ENCODE measurements at places on chromosomes 11 and 22.

DNA sequence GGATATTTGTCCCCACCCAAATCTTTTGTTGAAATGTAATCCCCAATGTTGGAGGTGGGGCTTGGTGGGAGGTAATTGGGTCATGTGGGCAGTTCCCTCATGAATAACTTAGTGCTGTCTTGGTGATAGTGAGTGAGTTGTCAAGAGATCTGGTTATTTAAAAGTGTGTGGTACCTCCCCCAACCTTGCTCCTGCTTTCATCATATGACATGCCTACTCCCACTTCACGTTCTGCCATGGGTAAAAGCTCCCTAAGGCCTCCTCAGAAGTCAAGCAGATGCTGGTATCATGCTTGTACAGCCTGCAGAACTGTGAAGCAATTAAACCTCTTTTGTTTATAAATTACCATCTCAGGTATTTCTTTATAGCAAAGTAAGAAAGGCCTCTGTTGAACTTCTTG lies 30.6 kb downstream of the AAMDC start:
- DNase-seq = no peak

- no peak for DNase-seq
Observed at GRCh38 chr22:45866126-45866645, 110.8 kb downstream of the WNT7B start.

DNA sequence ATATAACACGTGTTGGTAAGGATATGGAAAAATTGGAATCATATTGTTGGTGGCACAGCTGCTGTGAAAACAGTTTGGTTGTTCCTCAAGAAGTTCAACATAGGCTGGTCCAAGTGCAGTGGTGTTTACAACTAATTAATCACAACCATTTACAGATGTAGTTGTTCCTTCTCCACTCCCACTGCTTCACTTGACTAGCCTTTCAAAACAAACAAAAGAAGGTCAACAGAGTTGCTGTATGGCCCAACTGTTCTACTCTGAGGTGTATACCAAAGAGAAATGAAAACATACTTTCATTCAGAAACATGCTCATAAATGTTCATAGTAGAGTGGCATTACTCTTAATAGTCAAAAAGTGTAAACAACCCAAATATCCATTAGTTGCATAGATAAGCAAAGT lies 36.6 kb upstream of the ACAT1 start:
- no peak for DNase-seq

DNA sequence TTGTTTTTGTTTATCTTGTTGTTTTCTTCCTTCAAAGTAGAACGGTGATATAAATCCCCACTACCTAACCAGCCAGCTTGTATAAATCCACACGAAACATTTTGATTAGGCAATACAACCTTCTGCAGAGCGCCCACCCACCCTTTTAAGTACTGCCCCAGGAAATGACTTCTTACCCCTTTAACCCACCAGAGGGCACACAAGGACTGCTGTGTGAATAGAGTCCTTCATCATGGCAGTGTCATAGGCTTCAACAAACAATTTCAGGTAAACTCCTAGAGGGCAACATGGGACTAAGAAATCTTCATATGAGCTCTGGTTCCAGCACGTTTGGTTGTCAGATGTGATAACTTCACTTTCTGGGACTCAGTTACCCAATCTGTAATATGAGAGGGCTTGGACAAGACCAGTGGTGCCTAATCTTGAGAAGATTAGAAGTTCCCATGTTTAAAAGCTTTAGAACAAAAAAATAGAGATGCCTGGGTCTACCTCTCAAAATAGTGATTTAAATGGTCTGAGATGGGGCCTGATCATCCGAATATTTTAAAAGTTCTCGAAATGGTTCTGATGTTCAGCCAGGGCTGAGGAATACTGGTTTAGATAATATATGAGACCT lies 56.1 kb downstream of the PIWIL4 start:
- DNase-seq = peak; percentile 84

- DNase-seq = no peak
Observed at GRCh38 chr11:96366024-96366423, 23.0 kb upstream of the MAML2 start.

- DNase-seq = no peak
Observed at GRCh38 chr11:134372961-134373360, 39.1 kb downstream of the B3GAT1 start.

GRCh38 chr11:119400860-119401259 lies 19.4 kb upstream of the USP2 start:
- DNase-seq = no peak

- DNase-seq = no peak
Observed at GRCh38 chr11:95659088-95659487, 130.5 kb downstream of the FAM76B start.

- DNase-seq = no peak
Observed at GRCh38 chr11:130775306-130776060, 140.8 kb downstream of the SNX19 start.

DNA sequence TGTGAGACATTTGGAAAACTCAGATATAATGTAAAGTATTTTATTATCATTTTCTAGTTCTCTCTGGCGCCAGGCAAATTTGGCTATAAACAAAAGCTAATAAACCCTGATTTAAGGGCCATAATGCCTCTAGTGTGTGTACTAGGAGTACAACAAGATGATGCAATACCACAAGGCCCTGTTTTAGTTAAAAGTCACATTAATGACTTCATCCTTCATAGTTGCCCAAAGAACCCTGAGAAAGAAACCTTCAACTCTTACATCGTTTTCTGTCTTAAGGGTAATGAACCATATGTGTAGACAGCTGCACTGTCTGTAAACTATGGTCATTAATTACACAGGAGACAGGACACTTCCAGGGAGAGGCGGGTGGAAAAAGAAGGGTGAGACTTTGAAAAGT lies 538.4 kb downstream of the FAM181B start:
- no peak for DNase-seq

DNA sequence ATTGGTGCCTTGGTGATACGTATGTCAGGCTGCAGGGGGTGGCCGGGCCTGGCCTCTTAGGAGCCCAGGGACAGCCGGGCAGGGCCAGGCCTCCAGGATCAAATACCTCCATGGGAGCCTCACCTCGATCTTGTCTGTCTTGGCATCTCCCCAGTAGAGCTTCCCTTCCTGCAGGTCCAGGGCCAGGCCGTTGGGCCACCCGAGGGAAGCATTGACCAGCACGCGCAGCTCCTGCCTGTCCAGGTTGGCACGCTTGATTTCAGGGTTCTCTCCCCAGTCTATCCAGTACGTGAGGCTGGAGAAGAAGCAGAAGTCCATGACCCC lies 137.7 kb downstream of the CRYBB2 start:
- DNase-seq = no peak

DNA sequence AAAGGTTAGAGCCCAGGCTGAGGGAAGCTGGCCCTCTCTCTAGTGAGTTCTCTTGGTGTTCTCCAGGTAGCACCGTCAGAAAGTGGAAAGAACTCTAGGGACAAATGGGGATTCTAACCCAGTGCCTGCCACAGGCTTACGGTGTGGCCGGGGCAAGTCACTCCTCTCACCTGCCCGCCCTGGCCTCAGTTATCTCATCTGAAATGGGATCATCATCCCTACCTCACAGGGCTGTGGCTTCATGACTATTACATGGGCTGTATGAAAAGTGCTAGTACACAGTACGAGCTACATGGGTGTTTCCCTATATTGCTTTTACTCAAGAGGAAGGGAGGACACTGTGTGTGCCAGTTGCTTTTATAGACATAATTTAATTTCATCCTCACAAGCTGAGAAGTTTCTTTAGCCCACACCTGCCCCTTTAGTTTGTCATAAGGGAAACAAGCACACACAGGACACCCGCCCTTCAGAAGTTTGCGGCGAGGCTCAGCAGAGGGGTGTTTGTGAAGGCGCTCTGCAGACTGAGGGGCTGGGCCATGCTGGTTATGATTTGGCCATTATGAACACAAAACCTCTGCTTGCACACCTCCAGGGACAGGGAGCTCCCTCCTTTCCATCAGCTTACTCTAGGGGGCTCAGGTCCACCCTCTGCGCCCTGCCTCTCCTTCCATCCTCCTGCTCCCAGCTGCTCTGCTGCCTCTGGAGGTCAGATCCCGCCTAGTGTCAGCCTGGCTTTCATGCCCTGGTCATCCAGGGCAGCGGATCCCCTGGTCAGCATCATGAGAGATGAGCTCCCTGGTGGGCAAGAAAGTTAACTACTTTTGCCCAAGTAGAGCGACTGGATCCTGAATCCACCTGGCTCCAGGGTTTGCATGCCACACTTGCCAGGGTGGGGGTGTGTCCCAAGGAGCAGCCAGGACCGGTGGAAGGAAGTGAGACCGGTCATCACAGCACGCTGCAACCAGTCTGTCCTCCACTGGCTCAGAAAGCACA lies 1.2 kb downstream of the KLHL35 start:
- DNase-seq = no peak

DNA sequence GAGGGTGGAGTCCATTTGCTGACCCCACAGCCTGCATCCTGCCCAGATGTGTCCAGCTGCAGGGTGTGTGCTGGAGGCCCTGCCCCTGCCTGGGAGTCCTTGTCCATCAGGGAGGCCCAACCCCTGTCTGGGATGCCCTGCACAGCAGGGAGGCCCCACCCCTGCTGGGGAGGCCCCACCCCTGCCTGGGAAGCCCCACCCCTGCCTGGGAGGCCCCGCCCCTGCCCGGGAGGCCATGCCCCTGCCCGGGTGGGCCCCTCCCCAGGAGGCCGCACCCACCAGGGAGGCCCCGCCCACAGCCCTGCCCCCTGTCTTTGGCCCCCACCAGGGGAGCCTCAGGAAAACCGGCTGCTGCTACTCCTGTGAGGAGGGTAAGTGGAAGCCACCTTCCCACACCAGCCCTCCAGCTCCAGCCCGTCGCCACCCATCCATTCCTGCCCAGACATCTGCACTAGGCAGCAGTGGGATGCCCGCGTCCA lies 37.2 kb downstream of the MUC5B start:
- peak; percentile 31 for DNase-seq

- DNase-seq = no peak
Observed at GRCh38 chr11:8205566-8205965, 36.7 kb upstream of the RIC3 start.

DNA sequence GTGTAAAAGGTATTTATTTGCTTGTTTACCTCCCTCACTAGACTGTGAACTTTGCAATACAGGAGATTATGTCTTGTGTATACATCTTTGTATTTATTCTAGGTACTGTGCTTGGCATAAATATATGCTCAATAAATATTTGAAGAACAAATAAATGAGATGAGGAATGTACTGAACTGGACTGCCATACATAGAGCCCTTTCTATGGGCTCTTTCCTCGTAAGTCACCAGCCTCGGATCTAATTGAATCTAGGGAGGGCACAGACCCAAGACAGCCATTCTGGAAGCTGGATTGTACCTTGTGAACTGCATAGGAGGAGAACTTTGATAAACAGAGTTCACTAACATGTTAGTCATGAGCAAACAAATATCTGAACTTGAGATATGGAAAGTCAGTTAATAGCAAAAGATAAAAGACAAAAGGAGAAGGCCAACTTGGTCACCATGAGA lies 503.9 kb downstream of the INSC start:
- no peak for DNase-seq

DNA sequence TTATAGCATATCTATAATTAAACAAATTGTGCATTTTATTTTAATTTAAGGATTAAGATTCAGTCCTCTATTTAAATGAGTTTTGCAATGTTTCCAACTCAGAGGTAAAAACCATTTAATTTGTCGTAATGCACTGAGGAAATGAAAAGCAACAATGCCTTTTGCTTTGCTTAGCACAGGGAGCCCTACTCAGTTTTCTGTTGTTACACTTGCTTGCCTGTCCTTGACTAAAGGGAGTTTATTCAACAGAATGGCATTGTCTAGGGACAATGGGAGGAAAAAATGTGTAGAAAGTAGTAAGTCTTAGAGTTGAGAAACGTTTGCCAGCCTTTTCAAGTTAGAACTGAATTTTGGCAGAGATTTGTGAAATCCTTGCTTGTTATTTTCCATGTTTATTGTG lies 734.2 kb upstream of the ANO3 start:
- no peak for DNase-seq

GRCh38 chr11:96126917-96127595 lies 203.1 kb upstream of the MTMR2 start:
- DNase-seq = no peak

- no peak for DNase-seq
Observed at GRCh38 chr11:16392616-16393015, 36.3 kb upstream of the SOX6 start.

- no peak for DNase-seq
Observed at GRCh38 chr11:110125632-110126031, 32.4 kb downstream of the ZC3H12C start.

- DNase-seq = peak; percentile 9
Observed at GRCh38 chr11:19394525-19395016, 153.8 kb upstream of the E2F8 start.

- DNase-seq = no peak
Observed at GRCh38 chr11:61687420-61687819, 7.2 kb downstream of the DAGLA start.

DNA sequence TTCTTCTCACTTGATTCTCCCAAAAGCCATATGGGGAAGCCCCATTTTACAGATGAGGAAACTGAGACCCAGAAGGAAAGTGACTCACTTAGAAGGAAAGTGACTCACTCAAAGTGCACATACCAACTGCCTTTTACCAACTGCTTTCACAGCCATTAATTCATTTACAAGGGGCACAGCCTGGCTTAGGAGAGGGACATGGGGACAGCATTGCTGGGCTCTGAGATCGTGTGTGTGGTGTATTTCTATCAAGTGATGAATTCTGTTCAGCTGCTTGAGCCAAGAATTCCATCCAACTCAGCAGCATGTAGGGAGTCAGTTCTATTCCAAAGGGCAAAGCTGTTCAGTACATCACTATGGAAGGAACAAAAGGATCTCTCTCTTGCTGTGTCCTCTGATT lies 23.5 kb upstream of the PAK1 start:
- peak; percentile 39 for DNase-seq

DNA sequence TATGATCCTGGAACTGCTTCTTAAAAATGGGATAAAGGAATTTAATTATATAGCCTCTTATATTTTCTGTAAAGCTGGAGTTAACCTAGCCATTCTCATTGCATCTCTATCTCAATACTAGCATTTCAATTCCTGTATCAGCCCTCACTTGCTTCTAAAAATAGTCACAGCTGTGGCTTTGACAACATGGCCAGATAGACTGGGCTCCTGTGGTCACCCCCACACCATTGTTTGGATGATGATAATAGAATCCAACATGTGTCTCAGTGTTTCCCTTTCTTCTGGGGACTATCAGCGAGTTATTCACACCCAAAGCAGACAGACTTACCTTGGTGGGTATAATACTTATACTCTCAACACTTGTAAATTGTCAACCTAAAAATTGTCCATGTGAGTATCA lies 6.9 kb downstream of the VWA5A start:
- DNase-seq = no peak

- DNase-seq = no peak
Observed at GRCh38 chr11:122791836-122792235, 46.5 kb upstream of the CRTAM start.

DNA sequence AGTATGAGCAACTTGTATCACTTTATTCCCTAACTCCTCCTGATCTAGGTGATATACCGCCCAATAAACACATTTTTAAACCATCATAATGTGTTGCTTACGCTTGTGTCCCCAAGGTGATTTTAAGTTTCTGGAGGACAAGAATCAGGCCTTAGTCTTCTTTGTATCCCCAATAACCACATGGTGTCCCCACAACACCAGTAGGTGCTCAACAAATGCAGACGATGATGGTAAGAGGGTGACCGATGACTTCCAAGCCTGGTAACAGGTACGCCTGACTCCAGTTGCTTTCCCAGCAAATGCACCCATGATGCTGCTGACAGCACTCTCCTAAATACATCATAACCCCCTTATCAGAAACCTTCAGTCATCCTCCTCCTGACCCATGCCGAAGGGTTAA lies 64.2 kb downstream of the EFCAB6 start:
- no peak for DNase-seq

GRCh38 chr22:27850000-27850521 lies 48.5 kb upstream of the MN1 start:
- no peak for DNase-seq
